ENCODE measurements at places on chromosomes 2 and 18.
A peak's percentile ranks its signal among the peaks of the same experiment; 100 is the strongest.

- DNase-seq = no peak
Measured at GRCh38 chr2:88416016-88416663, 36.4 kb downstream of the FOXI3 start.

DNA sequence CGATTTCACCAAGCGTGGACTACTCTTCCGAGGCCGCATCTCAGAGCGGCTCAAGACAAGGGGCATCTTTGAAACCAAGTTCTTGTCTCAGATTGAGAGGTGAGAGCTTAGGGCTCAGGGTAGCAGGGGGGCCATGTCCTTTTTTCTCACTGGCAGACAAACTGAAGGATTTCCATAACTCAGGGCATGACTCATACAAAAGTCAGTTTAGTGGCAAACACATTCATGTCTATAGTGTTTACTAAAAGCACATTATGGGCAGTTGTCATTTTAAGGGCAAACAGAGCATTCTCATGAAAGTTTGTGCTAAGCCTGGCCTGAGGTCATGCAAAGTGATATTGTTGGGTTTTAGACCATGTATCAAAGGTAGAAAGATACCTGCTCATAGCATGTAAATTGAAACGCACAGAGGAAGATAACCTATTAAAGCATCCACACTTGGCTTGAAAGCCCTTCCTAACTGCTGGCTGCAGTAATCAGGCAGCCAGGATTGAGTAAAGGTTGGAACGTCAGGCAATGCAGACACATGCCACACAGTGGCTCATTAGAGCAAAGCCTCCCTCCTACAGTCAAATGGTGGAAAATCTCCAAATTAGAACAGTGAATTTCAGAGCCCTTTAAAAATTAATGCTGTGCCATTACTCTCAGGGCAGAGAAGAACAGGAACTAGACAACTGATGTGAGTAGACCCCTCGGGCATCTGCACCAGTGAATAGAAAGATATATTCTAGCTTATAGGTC lies 54.2 kb downstream of the HK2 start:
- DNase-seq = no peak

- DNase-seq = peak; percentile 52
Measured at GRCh38 chr2:72137498-72138010, 10.1 kb downstream of the CYP26B1 start.

DNA sequence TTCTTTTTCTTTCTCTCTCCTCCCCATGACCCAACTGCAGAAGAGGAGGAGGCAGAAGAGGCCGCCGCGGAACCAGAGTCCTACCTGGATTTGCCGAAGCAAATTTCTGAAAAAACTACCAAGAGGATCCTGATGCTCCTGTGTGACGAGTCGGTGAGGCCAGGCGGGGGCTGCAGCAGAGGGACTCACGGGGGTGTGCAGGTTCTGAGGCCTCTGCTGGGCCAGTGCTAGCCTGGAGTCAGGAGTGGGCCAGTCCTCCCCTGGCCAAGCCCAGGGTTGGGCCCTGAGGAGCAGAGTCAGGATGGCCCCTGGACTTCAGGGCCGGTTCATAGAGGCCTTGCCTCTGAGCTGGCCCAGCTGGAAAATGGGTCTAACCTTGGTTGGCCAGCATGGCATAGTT lies 29.3 kb downstream of the OTOF start:
- no peak for DNase-seq

- DNase-seq = no peak
Measured at GRCh38 chr2:216389570-216389969, 17.3 kb upstream of the MARCHF4 start.

GRCh38 chr2:106781196-106781595 lies 104.8 kb downstream of the ST6GAL2 start:
- DNase-seq = no peak

DNA sequence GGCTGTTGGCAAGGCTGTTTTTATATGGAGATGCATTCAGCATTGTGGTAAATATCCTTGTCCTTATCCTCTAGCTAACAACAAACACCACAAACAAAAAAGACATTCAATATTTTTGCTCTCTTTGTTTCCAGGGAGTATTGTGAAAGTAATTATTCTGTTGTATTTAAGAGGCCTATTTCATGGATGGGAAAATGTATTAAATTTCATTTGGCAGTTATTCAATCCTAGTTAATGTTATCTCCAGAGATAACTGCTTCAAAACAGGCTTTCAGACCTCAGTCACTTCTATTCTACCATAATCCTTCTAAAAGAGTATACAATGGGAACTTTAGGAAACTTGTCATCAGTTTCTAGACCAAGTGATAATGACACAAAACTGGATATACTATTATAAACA lies 280.5 kb upstream of the CCDC68 start:
- no peak for DNase-seq

GRCh38 chr2:175282300-175282699 lies 100.8 kb upstream of the ATP5MC3 start:
- DNase-seq = no peak

GRCh38 chr18:26621161-26622026 lies 73.0 kb upstream of the KCTD1 start:
- no peak for DNase-seq

DNA sequence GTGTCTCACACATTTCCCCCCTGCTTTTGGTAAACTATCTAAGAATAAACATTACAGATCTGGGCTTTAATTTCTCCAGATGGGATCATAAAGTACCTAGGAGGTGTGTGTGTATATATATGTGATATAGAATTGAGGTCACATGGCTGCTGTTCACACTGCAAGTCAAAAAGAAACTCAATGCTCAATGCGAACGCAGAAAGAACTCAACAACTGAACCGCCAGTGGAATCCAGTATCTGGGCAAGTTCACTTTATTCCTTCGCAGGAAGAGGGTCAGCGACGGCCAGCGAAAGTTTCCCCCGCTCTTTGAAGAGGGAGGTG lies 17.7 kb downstream of the POU3F3 start:
- no peak for DNase-seq

- DNase-seq = no peak
Measured at GRCh38 chr18:65906621-65907034, 155.8 kb downstream of the CDH7 start.

- DNase-seq = no peak
Measured at GRCh38 chr2:33607905-33608304, 8.8 kb upstream of the FAM98A start.

- DNase-seq = no peak
Measured at GRCh38 chr2:179569831-179570233, 291.6 kb downstream of the ZNF385B start.

DNA sequence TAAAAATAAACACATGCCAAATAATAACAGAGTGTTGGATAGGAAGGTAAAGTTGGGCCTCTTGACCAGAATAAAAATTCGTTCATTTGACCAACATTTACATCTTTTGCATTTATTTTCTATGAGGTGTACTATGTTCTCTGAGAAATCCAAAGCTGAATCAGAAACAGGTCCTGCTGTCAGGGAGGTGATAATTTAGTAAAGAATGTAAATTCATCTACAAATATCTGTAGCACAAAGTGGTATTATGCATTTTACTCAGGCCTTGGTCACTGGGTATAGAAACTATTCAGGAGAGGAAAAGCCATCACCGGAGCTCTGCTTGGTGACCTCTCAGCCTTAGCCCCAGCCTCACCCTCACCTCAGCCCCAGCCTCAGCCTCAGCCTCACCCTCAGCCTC lies 208.9 kb downstream of the SPP2 start:
- DNase-seq = no peak

- DNase-seq = peak; percentile 74
Measured at GRCh38 chr2:112259509-112260294, 4.9 kb upstream of the ZC3H8 start.

DNA sequence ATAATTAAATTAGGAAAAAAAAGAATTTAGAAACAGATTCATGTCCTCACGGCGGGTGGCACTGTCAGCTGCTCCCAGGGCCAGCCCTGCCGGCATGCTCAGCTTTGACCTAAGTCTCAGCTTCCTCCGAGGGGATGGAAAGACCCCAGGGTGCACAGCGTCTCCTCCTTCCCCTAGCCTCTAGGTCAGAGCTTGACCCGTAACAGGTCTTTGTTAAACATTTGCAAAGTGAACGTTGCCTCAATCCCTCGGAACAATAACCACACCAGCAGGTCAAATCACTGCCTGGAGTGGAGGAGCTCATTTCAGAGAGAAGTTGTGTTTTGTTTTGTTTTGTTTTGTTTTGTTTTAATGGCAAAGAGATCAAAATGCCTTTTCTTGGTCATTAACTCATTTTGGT lies 171.3 kb downstream of the TMEM18 start:
- DNase-seq = no peak

DNA sequence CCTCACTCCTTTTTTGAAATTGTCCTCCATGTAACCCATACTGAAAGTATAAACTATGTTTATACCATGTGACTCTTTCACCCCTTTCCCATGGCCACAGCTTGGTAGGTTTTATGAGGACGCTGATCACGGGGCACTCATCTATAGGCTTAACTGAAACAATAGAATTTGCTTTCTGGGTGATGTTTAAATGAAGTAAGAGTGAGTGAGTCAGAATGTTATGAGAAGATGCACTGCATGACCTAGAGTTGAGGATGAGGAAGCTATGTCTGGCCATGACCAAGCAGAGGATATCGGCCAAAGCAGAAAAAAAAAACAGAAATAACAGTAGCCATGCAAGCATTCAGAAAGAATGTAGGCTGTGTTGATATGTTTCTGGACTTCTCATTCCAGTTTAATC lies 34.9 kb downstream of the SCN1A start:
- DNase-seq = no peak
